Subcutaneous preadipocyte (primary cell): ENCODE measurements at places on chromosomes 12 and 14. TPM values are rescaled to one million over a fixed set of nuclear protein-coding genes. Genes with fewer than 3 reads are reported as not detected.

The APOF gene
- not detected in 2 replicates for total RNA-seq

The LTBP2 gene
- total RNA-seq = 40.1 and 59.5 TPM in 2 replicates

The ARHGAP9 gene
- total RNA-seq = under 0.01 TPM in 1 of 2 replicates, not detected in the other

The SMIM41 gene
- 0.20 TPM in 1 of 2 replicates, not detected in the other for total RNA-seq
